Stimulated activated CD4-positive, alpha-beta T cell treated with anti-CD3 and anti-CD28 coated beads, Interleukin-1b, Interleukin-23, amount 100 ng/mL, for 1 hour (primary cell): ENCODE measurements at places on chromosomes 1 and 21.

- DNase-seq: no peak
Measured at GRCh38 chr1:169610108-169610507, 19.8 kb downstream of the SELP start.

DNA sequence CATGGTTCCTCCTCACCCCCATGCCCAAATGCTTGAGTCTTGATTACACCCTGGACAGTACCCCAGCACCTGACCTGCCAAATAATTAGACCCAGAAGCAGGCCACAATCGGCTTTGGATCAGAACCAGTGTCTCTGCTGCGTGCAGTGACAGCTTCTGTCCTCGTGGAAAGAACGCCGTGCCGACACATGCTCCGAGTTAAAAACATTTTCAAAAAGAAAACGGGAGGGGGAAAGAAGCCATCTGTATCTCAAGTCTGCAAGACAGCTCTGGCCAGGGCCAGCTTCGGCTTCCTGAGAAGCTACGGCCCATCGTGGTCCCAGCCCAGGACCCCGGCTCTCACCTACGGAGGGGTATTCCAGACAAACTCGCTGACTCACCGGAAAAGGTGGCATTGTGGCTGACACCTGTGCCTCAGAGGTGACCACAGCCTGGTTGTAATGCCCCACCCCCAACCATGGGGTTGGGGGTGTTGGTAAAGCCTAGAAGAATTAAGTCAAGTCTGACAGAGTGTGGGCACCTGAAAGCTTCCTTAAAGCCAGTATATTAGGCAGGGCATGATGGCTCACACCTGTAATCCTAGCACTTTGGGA is 25.8 kb downstream of the SSBP3 start:
- no peak for DNase-seq

GRCh38 chr1:195275710-195276109 is 1332.5 kb downstream of the KCNT2 start:
- DNase-seq: no peak

DNA sequence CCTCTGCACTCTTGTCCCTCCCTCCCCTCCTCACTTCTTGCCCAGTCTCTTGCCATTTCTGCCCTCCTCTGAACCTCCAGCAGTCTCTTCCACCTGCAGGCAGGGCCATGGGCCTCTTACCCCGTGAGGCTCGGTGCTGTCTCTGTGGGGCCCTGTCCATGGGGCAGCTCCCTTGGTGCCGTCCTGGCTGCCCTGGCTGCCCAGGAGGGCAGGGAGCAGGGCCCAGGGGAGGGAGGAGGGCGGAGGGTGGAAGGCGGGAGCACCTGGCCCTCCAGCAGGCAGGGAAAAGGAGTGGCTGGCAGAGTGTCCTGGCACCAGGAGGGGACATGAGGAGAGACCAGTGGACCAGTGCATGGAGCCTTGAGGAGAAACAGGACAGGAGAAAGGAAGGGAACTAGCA is at the start of gene RORC:
RORC (minus strand) TSS at position 198 of the 400 bp plus-strand sequence; CDS start at position 160, 38 bp downstream.
- no peak for DNase-seq

DNA sequence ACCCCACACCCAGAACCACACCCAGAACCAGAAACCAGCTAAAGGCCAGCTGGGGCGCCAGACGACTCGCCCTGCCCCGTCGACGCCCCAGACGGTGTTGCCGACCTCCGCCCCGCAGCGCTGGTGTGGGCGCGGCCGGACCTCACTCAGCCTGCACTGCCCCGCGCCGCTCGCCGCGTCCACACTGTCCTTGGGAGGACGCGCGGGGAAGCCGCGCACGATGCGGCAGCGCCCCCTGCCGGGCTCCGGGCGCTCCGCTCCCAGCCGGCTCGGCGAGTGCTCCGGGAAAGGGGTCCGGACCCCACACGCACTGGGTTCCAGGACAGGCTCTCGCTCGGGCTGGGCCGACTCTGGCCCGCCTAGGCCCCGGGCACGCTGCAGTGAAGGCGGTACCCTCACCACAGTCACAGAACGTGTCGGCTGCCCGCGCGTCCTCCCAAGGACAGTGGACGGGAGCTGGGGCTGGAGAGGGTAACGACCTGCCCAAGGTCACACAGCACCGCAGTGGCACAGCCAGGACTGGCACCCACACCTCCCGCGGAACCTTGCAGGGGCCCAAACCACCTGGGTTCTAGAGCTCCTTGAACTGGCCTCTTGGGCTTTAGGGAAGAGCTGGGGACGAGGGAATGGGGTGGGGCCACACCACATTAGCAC is 90.2 kb downstream of the DMRTA2 start:
- DNase-seq: peak; percentile 12

DNA sequence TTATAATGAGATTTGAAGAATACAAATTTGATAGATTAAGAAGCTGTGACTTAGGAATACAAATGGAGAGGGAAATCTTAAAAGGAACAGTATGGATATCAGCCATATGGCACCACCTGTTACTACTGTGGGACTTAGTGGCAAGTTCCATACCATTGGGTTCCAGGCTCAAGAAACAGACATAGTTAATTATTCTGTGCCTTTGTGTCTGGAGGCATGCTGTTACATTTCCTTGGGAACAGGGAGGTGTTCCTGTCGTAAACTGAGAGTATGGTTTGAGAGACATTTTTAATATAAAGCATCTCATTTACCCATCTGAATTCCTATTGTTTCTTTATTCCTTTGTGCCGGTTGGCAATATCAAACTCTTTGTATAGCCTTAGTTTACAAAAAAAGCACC is 15.2 kb downstream of the PLA2G4A start:
- no peak for DNase-seq

DNA sequence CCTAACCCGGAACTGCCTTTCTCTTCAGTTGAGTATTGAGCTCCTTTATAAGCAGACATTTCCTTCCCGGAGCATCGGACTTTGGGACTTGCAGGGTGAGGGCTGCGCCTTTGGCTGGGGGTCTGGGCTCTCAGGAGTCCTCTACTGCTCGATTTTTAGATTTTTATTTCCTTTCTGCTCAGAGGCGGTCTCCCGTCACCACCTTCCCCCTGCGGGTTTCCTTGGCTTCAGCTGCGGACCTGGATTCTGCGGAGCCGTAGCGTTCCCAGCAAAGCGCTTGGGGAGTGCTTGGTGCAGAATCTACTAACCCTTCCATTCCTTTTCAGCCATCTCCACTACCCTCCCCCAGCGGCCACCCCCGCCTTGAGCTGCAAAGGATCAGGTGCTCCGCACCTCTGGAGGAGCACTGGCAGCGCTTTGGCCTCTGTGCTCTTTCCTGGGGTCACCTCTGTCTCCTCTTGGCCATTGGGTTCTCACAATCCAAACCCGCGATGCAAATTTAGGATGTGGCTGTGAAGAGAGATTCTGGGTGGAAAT is 3.7 kb downstream of the OLIG2 start:
- no peak for DNase-seq

- no peak for DNase-seq
Measured at GRCh38 chr1:18107369-18108298, at the start of gene IGSF21. TSS of gene IGSF21 (plus strand) at chr1:18107798. CDS start at chr1:18108129, 331 bp downstream.

- DNase-seq: no peak
Measured at GRCh38 chr1:92657701-92658100, 127.2 kb downstream of the EVI5 start.

DNA sequence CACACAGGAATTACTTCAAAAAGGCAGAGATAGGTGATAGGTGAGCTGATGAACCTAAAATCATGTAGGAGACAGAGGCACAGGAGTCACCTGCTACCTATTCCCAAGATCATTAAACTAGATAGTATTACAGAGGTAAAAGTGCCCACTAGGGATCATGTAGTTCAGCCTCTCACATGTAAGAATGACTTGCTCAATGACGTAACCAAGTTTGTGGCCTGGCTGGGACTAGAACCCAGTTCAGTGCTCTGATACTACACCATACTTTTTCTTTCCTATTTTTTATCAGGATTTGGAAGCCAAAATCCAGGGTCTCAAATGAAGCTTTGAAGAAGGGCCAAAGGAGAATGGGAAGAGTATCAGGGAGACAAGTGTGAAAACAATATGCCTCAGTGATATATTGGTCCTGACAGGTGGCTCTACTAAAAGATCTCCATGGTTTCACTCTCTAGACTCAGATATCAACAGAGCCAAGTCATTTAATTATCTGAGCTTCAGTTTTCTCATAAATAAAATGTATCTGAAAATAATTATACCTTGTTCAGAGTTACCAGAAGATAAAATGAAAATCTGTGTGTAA is 87.3 kb upstream of the SLFNL1 start:
- no peak for DNase-seq

DNA sequence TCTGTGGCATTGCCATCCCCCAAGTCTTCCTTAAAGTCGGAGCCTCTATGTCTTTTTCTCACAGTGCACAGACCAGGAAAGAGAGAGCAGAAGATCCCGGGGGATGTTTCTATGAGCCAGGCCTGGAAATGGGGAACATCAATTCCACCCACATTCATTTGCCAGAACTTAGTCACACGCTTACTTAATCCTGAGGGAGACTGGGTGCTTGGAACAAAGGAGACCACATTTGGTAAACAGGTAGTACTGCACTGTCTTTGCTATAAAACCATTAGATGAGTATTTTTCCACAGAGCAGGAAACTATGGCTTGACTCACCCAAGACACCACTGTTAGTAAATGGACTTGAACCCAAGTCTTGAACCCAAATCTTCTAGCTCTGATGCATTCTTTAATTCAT is 60.7 kb upstream of the CTTNBP2NL start:
- no peak for DNase-seq
